ENCODE measurements at places on chromosomes 2 and 18. TPM values are rescaled to one million over a fixed set of nuclear protein-coding genes. Genes with fewer than 3 reads are reported as not detected.

POTEE gene
- not detected for total RNA-seq

UXS1 gene
- total RNA-seq, result 20.4 TPM

ZAP70 gene
- total RNA-seq, result 75.1 TPM

C2orf66 gene
- not detected for total RNA-seq

WDR12 gene
- total RNA-seq, result 23.1 TPM

Data from Peyer's patch (tissue), 4 donors.